ENCODE measurements at places on chromosomes 6 and 20. TPM values are rescaled to one million over a fixed set of nuclear protein-coding genes. Genes with fewer than 3 reads are reported as not detected.

DNA sequence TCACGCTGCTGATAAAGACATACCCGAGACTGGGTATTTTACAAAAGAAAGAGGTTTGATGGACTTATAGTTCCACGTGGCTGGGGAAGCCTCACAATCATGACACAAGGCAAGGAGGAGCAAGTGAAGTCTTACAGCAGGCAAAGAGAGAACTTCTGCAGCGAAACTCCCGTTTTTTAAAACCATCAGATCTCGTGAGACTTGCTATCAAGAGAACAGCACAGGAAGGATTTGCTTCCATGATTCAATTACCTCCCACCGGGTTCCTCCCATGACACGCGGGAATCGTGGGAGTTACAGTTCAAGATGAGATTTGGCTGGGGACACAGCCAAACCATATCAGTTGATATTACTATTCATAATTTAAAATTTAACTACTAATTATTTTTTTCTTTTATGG, 157.3 kb upstream of the ATXN1 start:
- H3K4me3 ChIP-seq, result no peak overlapping the region
- no peak for DNase-seq
- H3K27me3 ChIP-seq, result peaks cover 15% of the 10 kb centered on the region
- no peaks in the 10 kb centered on the region for H3K36me3 ChIP-seq

The AIF1 gene
- total RNA-seq, result 96.1 TPM

DNA sequence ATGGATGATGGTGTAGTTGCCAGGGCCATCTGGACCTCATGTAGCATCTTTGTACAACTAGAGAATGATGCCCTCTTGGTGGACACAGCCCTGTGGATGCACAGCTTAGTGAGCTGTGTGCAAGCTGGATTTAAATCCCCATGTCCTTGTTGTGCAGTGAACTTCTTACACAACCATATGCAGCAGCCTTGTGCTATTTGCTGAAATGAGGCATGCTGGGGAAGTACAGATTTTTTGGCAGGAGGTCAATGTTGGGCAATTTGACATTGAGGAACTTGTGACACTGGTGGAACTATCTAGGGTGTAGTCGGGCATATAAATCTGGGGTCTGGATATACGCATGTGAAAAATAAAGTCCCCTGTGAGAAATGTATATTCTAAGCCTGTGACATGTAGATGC, 5.8 kb upstream of the CDC5L start:
- H3K27ac ChIP-seq, result no peak overlapping the region
- no peak for DNase-seq
- H3K27me3 ChIP-seq, result no peaks in the 10 kb centered on the region
- H3K4me3 ChIP-seq, result no peak overlapping the region

- no peak overlapping the region for H3K4me3 ChIP-seq
- no peak overlapping the region for H3K27ac ChIP-seq
- no peaks in the 10 kb centered on the region for H3K36me3 ChIP-seq
Observed at GRCh38 chr6:125754566-125754965, 5.1 kb downstream of the HEY2 start.

DNA sequence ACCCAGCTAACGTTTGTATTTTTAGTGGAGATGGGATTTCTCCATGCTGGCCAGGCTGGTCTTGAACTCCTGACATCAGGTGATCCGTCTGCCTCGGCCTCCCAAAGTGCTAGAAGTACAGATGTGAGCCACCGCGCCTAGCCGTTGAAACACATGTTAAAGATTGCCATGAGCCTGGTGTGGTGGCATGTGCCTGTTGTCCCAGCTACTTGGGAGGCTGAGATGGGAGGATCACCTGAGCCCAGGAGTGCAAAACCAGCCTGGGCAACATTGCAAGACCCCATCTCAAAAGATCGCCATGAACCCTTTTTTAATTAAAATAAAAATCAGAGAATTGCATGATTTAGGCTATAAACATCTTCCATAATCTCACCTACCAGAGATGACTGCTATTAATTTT, 2.7 kb downstream of the EFCAB8 start:
- H3K27me3 ChIP-seq, result no peaks in the 10 kb centered on the region
- H3K4me1 ChIP-seq, result peaks cover 3% of the 10 kb centered on the region
- no peak overlapping the region for H3K27ac ChIP-seq
- H3K4me3 ChIP-seq, result no peak overlapping the region
- peaks cover 6% of the 10 kb centered on the region for H3K36me3 ChIP-seq

- H3K4me3 ChIP-seq, result no peak overlapping the region
- H3K4me1 ChIP-seq, result peaks cover 18% of the 10 kb centered on the region
- H3K36me3 ChIP-seq, result no peaks in the 10 kb centered on the region
Observed at GRCh38 chr20:33493076-33493766, 3.3 kb downstream of the CBFA2T2 start.

GRCh38 chr6:103819509-103819908, 1040.2 kb downstream of the HACE1 start:
- DNase-seq, result no peak
- no peaks in the 10 kb centered on the region for H3K27me3 ChIP-seq
- no peak overlapping the region for H3K27ac ChIP-seq
- H3K4me3 ChIP-seq, result no peak overlapping the region

The GRM1 gene
- not detected for total RNA-seq

The CPXM1 gene
- 2.7 TPM for total RNA-seq

The CST2 gene
- not detected for total RNA-seq

DNA sequence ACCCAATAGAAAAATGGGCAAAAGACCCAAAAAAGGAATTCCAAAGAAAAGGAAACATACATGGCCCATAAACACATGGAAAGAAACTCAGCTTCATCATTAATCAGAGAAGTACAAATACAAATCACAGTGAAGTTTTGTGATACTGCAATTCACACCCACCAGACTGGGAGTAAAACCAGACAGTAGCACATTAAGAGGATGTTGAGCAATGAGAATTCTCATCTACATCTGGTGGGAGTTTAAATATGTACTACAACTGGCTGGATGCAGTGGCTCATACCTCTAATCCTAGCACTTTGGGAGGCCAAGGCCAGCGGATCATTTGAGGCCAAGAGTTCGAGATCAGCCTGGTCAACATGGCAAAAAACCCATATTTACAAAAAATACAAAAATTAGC, 125.7 kb upstream of the PHACTR1 start:
- H3K4me1 ChIP-seq, result no peaks in the 10 kb centered on the region
- H3K36me3 ChIP-seq, result no peaks in the 10 kb centered on the region
- peaks cover 7% of the 10 kb centered on the region for H3K27me3 ChIP-seq
- H3K4me3 ChIP-seq, result no peak overlapping the region
- no peak overlapping the region for H3K27ac ChIP-seq
- no peak for DNase-seq

- H3K27ac ChIP-seq, result no peak overlapping the region
- DNase-seq, result no peak
- no peaks in the 10 kb centered on the region for H3K36me3 ChIP-seq
- peaks cover 18% of the 10 kb centered on the region for H3K4me1 ChIP-seq
Observed at GRCh38 chr6:129696028-129696418, 14.0 kb downstream of the ARHGAP18 start.

- DNase-seq, result no peak
- H3K27ac ChIP-seq, result no peak overlapping the region
- H3K4me3 ChIP-seq, result no peak overlapping the region
- H3K36me3 ChIP-seq, result peaks cover 8% of the 10 kb centered on the region
Observed at GRCh38 chr20:48662711-48663110, 165.1 kb downstream of the PREX1 start.

- no peaks in the 10 kb centered on the region for H3K27me3 ChIP-seq
- no peak for DNase-seq
- H3K4me3 ChIP-seq, result no peak overlapping the region
- H3K27ac ChIP-seq, result no peak overlapping the region
Observed at GRCh38 chr6:24089736-24090135, 36.3 kb upstream of the NRSN1 start.

GRCh38 chr6:53161481-53162009, 12.9 kb upstream of the GCM1 start:
- peaks cover 7% of the 10 kb centered on the region for H3K4me1 ChIP-seq
- no peak overlapping the region for H3K27ac ChIP-seq
- no peak overlapping the region for H3K4me3 ChIP-seq
- DNase-seq, result no peak
- no peaks in the 10 kb centered on the region for H3K27me3 ChIP-seq
- H3K36me3 ChIP-seq, result no peaks in the 10 kb centered on the region

DNA sequence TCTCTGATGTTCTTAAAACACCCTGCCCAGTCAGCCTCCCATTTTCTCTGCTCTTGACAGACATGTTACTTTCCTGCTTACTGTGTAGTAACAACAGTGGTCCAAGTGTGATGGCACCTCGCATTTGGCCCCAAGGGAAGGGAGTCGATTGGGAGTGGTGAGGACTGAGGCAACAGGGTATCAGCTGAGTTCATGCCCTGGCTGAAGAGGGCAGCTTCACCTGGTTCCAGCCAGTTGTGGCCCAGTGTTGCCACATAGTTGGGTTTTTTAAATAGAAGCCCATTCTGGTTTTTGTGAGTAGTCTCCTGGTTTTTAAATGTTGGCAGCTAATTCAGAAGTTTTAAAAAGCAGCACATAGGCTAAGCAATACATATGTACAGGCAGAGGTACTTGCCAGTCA, 37.2 kb downstream of the ARFGEF2 start:
- H3K4me1 ChIP-seq, result peaks cover 5% of the 10 kb centered on the region
- H3K27ac ChIP-seq, result no peak overlapping the region
- peaks cover 34% of the 10 kb centered on the region for H3K36me3 ChIP-seq
- DNase-seq, result no peak
- H3K27me3 ChIP-seq, result no peaks in the 10 kb centered on the region

DNA sequence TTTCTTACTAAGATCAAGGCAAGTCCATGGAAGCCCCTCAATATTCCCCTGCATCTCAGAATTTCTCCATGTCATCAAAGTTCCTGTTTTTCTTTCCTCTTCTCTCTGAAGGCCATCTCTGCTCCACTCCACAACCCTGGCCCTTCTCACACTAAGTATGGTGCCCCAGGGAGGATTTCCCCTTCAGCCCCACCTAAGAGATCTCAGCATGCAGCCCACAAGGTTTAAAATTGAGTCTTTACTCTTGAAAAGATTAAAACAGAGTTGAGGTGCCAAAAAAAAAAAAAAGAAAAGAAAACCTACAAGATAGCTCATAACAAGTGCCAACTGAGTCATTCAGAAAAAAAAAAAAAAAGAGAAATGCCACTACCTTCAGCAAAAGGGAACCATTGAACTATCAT, 36.5 kb upstream of the TNFAIP3 start:
- peak overlapping the region; percentile 96 for H3K27ac ChIP-seq
- peak; percentile 62 for DNase-seq
- H3K27me3 ChIP-seq, result no peaks in the 10 kb centered on the region
- peaks cover 65% of the 10 kb centered on the region for H3K4me1 ChIP-seq
- peaks cover 13% of the 10 kb centered on the region for H3K36me3 ChIP-seq
- H3K4me3 ChIP-seq, result peak overlapping the region; percentile 56

The TRIM15 gene
- 0.26 TPM for total RNA-seq

DNA sequence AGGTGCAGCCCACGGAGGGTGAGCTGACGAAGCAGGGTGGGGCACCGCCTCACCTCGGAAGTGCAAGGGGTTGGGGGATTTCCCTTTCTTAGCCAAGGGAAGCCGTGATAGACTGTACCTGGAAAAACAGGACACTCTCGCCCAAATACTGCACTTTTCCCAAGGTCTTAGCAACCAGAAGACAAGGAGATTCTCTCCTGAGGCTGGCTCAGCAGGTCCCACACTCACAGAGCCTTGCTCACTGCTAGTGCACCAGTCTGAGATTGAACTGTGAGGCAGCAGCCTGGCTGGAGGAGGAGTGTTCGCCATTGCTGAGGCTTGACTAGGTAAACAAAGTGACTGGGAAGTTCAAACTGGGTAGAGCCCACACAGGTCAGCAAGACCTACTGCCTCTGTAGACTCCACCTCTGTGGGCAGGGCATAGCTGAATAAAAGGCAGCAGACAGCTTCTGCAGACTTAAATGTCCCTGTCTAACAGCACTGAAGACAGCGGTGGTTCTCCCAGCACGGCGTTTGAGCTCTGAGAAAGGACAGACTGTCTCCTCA, 28.0 kb downstream of the SYNE1 start:
- H3K4me1 ChIP-seq, result no peaks in the 10 kb centered on the region
- H3K27me3 ChIP-seq, result peaks cover 7% of the 10 kb centered on the region
- no peaks in the 10 kb centered on the region for H3K36me3 ChIP-seq
- no peak for DNase-seq

The CFAP206 gene
- not detected for total RNA-seq

GRCh38 chr6:33088931-33089620, 13.3 kb downstream of the HLA-DPB1 start:
- no peaks in the 10 kb centered on the region for H3K4me1 ChIP-seq
- no peak overlapping the region for H3K4me3 ChIP-seq
- H3K36me3 ChIP-seq, result no peaks in the 10 kb centered on the region

DNA sequence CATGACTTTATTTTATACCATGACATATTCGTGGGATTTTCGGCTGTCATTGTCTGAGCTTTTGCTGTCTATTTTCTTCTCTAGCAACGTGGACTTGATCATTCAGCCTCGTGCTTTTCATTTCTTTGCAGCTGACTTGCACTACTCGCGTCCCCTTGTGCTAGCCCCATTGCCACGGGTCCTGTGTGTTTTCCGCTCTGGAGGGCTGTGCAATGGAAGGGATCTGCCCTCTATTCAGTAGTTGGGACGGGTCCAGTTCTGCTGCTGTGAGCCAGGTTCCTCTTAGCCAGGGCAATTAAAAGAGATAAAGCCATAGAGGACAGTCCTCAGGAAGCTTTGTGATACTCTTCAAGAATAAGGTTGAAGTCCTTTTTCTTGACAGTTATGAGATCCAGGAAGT, 17.6 kb downstream of the NEDD9 start:
- no peaks in the 10 kb centered on the region for H3K27me3 ChIP-seq
- H3K4me3 ChIP-seq, result no peak overlapping the region
- no peak for DNase-seq
- H3K36me3 ChIP-seq, result peaks cover 29% of the 10 kb centered on the region
- H3K27ac ChIP-seq, result no peak overlapping the region

GRCh38 chr20:25580711-25581110, 4.6 kb downstream of the NINL start:
- H3K4me3 ChIP-seq, result no peak overlapping the region
- H3K27ac ChIP-seq, result no peak overlapping the region
- H3K27me3 ChIP-seq, result peaks cover 9% of the 10 kb centered on the region
- peaks cover 10% of the 10 kb centered on the region for H3K4me1 ChIP-seq
- no peak for DNase-seq

- peaks cover 23% of the 10 kb centered on the region for H3K4me1 ChIP-seq
- peaks cover 1% of the 10 kb centered on the region for H3K36me3 ChIP-seq
- peaks cover 7% of the 10 kb centered on the region for H3K27me3 ChIP-seq
- H3K27ac ChIP-seq, result no peak overlapping the region
- DNase-seq, result no peak
Observed at GRCh38 chr20:53195876-53196610, 223.9 kb downstream of the TSHZ2 start.

DNA sequence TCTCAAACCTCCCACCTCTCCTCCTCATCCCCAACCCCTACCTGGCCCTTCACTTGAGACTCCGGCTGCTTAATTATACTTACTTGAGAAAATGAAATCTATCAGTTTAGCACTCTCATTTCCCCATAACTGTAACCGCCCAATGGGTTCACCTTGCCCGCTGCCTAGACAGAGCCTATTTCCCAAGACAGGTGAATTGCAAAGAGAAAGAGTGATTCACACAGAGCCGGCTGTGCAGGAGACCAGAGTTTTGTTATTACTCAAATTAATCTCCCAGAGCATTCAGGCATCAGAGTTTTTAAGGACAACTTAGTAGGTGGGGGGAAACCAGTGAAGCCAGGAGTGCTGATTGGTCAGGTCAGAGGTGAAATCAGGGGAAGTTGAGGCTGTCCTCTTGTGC, 301.4 kb upstream of the CDYL start:
- H3K36me3 ChIP-seq, result peaks cover 4% of the 10 kb centered on the region
- DNase-seq, result no peak
- no peak overlapping the region for H3K4me3 ChIP-seq
- peaks cover 23% of the 10 kb centered on the region for H3K27me3 ChIP-seq

The EEF1A1 gene
- total RNA-seq, result 15,482 TPM
